T47D (cell line): ENCODE measurements at places on chromosomes 3 and 15.
A peak's percentile ranks its signal among the peaks of the same experiment; 100 is the strongest.

- no peak for DNase-seq
Measured at GRCh38 chr3:35184775-35185174, 454.6 kb upstream of the ARPP21 start.

DNA sequence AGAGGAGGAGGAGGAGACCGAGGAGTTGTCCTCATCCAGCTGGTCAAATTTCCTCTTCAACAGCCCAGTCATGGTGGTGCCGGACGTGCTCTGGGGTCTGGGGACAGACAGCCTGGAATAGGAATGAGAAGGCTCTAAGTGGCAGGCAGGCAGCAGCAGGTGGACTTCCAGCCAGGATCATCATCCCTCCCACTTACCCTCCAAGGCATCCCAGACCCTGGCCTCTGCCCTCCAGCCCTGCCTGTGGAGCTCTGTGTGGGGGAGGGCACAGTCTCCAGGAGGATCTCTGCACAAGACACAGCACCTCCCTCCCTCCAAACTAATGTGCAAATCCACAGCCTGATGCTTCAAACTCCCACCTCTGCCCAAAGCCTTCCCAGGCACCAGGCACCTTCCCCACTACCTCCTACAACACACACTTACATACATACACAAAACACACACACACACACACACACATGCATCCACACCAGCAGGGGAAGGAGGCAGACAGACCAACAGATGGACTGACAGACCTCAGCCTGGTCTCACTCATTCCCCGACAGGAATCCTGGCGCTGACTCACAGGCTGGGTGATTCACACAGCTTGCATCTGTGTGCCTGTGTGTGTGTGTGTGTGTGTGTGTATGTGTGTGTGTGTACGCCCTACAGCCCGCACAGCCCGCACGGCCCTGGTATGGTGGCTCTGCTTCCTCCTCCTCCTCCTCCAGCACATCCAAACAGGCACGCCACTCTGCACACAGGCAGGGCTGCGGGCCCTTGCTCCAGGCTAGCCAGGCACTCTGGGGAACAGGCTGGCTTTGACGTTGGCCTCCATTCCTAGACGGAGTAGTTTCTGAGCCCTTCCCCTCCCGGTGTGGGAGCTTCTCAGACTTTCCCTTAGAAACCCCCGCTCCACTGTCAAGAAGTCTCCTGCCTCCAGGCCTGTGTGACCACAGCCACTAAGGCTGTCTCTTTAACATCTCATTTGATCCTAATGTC, 6.5 kb downstream of the CSRNP1 start:
- DNase-seq, result peak; percentile 68

GRCh38 chr3:148005456-148005855, 596.3 kb downstream of the ZIC1 start:
- no peak for DNase-seq

GRCh38 chr3:2579206-2579605, 480.5 kb downstream of the CNTN4 start:
- no peak for DNase-seq

GRCh38 chr15:29888646-29889045, 66.4 kb upstream of the TJP1 start:
- DNase-seq, result no peak

DNA sequence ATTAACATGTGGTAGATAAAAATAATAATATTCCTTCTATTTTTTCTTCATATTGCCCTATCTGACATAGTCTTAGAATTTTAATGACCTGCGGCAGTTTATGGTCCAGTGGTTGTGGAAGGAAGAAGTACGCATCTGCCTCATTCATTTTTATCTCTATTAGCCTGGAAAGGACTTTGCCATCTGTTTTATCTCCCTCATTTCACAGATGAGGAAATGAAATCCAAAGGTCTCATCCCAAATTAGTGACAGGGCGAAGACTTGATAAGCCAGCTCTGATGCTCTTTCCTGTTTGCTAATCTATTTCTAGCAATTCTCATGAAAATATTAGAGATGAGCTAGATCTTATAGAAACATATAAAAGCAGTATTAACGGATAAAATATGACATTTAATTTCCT, 113.3 kb downstream of the KLHL25 start:
- no peak for DNase-seq

- no peak for DNase-seq
Measured at GRCh38 chr3:133487920-133488540, 85.5 kb upstream of the CDV3 start.

DNA sequence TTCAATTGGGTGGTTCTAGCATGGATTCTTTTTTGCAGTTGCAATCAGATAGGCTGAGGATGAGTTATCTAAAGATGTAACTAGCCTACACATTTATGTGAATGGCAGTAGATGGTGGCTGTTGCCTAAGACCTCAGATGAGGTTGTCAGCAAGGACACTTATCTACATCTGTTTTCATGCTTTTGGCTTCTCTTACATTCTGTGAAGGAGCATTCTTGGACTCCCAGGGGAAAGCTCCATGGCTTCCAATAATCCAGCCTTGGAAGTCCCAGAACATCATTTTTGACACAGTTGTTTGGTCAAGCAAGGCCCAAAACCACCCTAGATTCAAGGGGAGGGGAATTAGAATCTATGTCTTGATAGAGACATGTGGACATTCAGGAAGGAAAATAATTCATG, 332.2 kb upstream of the RBMS3 start:
- DNase-seq, result no peak

- no peak for DNase-seq
Measured at GRCh38 chr3:46829699-46830208, 33.5 kb downstream of the MYL3 start.

- DNase-seq, result no peak
Measured at GRCh38 chr15:81466741-81467140, 92.7 kb upstream of the TMC3 start.

DNA sequence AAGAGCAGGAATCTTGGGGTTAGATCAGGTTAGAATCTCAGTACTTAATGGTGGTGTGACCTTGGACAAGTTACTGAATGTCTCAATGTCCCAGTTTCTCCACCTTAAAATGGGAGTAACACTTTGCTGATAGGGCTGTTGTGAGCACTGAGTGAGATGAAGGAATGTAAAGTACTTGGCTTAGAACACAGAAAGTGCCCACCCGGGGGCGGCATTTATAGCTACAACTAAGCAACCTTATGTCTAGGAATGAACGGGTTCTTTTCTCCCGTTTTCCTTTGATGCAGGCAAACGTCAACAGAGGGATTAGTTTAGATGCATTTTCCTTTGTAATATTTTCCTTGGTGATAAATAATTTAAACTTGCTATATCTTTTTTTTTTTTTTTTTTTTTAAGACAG, 176.6 kb downstream of the USP13 start:
- DNase-seq, result no peak

GRCh38 chr15:69897471-69898237, 200.1 kb downstream of the TLE3 start:
- DNase-seq, result no peak

- DNase-seq, result no peak
Measured at GRCh38 chr15:41354371-41354770, 21.7 kb downstream of the NUSAP1 start.

GRCh38 chr3:71579935-71580406, 3.6 kb downstream of the FOXP1 start:
- no peak for DNase-seq

GRCh38 chr15:85667491-85668424, 127.0 kb downstream of the KLHL25 start:
- DNase-seq, result peak; percentile 10

GRCh38 chr15:77533578-77534430, 98.9 kb downstream of the LINGO1 start:
- no peak for DNase-seq

DNA sequence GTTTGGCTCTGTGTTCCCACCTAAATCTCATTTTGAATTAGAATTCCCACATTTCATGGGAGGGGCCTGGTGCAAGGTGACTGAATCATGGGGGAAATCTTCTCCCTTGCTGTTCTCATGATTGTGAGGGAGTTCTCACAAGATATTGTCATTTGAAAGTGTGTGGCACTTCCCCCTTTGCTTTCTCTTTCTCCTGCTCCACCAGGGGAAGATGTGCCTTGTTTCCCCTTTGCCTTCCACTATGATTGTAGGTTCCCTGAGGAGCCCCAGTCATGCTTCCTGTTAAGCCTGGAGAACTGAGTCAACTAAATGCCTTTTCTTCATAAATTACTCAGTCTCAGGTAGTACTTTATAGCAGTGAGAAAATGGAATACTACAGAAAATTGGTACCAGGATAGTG, 157.2 kb upstream of the TPRG1 start:
- no peak for DNase-seq

DNA sequence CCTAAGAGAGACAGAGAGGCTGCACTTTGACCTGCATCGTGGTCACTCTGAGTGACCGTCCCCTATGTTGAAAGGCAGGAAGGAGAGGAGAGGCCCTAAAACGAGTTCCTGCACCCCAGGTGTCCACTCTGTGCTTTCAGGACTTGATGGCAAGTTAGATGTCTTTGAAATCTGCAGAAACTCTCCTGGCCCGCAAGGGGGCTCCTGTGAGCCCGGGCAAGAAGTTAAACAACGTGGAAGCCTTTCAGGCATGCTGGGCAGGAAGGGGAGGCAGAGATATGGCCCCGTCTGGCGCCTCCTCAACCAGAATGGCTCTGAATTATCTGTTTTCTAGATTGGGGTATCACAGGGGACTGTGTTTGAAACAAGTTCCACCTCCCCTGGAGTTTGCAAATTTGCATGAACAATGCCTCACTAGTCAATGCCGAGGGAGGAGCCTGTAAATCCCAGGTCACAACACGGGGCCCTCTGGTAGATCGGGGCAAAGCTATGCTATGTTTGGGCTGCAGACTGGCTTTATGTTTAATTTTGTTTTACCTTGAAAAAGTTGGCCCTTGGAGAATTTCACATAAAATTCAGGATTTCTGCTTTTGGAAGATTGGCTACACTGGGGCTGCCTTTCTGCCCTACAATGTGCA, 9.8 kb downstream of the CTXND1 start:
- no peak for DNase-seq

GRCh38 chr15:88431441-88431840, 35.7 kb downstream of the MRPL46 start:
- no peak for DNase-seq

DNA sequence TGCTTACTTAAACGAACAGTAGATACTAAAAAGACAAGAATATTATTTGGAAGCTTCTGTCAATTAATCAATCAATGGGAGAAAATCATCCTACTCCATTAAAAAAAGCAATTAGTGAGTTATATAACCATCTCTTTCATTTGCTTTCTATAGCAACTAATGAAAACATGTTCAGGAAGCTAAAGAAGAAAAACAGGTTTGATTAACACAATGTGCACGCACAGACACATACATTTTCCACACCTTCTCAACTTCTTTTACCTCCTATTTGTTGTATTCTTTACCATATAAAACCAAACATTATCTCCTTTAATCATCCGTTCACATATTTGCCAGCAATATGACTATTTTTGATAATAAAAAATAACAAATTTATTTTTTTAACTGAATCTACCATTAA, 111.3 kb downstream of the GBE1 start:
- no peak for DNase-seq

DNA sequence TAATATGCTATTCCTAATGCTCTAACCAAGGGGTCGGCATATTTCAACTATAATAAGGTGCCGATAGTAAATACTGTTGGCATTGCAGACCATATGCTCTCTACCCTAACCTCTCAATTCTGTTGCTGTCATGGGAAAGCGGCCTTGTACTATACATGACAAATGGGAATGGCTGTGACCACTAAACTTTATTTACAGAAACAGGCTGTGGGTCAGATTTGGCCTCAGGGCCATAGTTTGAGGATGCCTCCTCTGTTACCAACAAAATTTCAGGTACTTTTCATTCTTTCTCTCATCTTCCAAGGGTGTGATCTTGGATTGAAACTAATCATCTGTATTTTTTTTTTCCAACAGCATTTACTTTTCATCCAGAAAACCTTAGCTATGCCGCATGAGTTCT, 242.0 kb downstream of the MAGI1 start:
- no peak for DNase-seq

- no peak for DNase-seq
Measured at GRCh38 chr3:46974421-46975171, 1.9 kb downstream of the CCDC12 start.

- DNase-seq, result no peak
Measured at GRCh38 chr15:63065262-63066221, 23.0 kb downstream of the TPM1 start.

GRCh38 chr3:196093317-196094111, 11.6 kb upstream of the TFRC start:
- DNase-seq, result no peak

DNA sequence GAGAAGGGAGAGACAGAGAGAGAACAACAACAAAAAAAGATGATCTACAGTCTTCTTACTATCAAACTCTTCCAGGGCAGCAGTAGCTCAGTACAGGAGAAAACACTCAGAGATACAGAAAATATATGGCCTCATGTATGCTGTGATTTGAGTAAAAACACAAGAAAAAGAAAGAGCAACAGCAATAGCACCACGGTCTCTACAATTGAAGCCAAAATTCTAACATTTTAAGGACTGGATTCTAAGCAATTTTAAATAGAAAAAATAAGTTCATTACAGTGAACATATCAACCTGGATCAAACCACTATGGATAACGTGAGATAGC, 43.5 kb upstream of the ALCAM start:
- DNase-seq, result no peak
